ENCODE measurements at places on chromosomes 2 and 18. TPM values are rescaled to one million over a fixed set of nuclear protein-coding genes. Genes with fewer than 3 reads are reported as not detected.

ALPP gene
- not detected for total RNA-seq

PAX8 gene
- 4.7 TPM for total RNA-seq

TEKT4 gene
- not detected for total RNA-seq

HOXD11 gene
- total RNA-seq = 8.1 TPM

RAB31 gene
- total RNA-seq = 43.5 TPM

CD8B gene
- not detected for total RNA-seq

HES6 gene
- 1.0 TPM for total RNA-seq

NETO1 gene
- not detected for total RNA-seq

SLC9A4 gene
- not detected for total RNA-seq

GPR75 gene
- 2.1 TPM for total RNA-seq

CAB39 gene
- total RNA-seq = 52.4 TPM

All from HFFc6 (cell line).